ENCODE measurements at places on chromosomes 1 and 21.

GRCh38 chr21:42684109-42684916, 30.9 kb downstream of the PDE9A start:
- DNase-seq, result no peak

GRCh38 chr1:234610061-234610665, at the start of gene IRF2BP2:
Gene IRF2BP2, minus strand, starts transcription at chr1:234610178. Its CDS starts 684 bp downstream, at chr1:234609494.
- peak; percentile 92 for DNase-seq

DNA sequence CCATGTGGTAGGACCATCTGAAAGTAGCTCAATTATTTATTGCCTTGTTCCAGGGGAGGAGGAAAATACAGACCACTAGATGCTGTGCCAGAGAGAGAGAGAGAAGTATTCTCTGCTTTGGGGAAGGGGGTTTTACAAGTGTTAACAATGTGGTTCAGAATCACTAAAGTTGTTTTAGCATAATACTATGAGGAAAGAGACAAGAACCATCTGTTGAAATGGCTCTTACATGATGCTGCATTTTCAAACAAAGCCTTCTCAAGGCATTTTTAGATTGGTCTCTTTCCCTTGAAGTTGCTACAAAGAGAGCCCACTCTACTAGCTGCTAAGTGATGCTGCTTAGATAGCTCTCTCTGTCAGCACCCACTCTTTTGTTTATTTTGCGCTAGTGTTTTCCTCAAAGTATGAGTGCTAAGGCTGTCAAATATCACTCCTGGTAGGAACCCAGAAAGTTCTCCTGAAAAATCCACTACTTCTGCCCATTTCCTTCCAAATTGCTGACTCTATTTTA, 255.1 kb downstream of the NFIA start:
- DNase-seq, result no peak

- no peak for DNase-seq
These were observed at the start of gene SPRR1B for GRCh38 chr1:153030895-153031294. Gene SPRR1B, plus strand, starts transcription at chr1:153031203. Its CDS starts 1,143 bp downstream, at chr1:153032346.

- DNase-seq, result no peak
These were observed 8.1 kb downstream of the GABPA start for GRCh38 chr21:25742900-25743299.

- no peak for DNase-seq
These were observed 123.2 kb downstream of the CASZ1 start for GRCh38 chr1:10673109-10673711.

GRCh38 chr1:245099401-245099800, 55.4 kb upstream of the KIF26B start:
- no peak for DNase-seq

GRCh38 chr1:108712606-108713150, at the start of gene FNDC7:
Gene FNDC7, plus strand, starts transcription at chr1:108712908. Its CDS starts 26 bp downstream, at chr1:108712934.
- no peak for DNase-seq

GRCh38 chr1:198047913-198048312, 108.9 kb upstream of the NEK7 start:
- DNase-seq, result no peak

DNA sequence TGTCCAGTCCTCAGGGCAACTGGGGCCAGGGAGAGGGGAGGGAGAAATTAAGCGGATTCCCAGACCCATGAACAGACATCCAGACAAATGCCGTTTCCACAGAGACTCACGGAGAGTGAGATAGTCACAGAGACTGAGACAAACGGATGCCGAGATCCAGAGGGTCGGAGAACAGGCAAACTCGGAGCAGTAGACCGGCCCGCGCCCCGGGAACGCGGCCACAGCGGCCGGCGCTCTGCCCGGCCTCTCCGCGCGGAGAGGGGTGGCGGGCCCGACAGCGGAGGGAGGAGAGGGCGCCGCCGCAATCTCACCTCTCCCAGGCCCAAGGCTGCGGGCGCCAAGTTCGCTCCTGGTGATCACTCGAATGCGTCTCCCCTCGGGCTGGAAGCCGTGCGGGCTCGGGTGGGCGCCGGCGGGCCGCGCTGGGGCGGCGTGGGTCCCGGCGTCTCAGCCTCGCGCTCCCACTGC, 831 bp upstream of the FOXD2 start:
- no peak for DNase-seq

- DNase-seq, result peak; percentile 69
These were observed 32.3 kb downstream of the CCN1 start for GRCh38 chr1:85612704-85613361.

DNA sequence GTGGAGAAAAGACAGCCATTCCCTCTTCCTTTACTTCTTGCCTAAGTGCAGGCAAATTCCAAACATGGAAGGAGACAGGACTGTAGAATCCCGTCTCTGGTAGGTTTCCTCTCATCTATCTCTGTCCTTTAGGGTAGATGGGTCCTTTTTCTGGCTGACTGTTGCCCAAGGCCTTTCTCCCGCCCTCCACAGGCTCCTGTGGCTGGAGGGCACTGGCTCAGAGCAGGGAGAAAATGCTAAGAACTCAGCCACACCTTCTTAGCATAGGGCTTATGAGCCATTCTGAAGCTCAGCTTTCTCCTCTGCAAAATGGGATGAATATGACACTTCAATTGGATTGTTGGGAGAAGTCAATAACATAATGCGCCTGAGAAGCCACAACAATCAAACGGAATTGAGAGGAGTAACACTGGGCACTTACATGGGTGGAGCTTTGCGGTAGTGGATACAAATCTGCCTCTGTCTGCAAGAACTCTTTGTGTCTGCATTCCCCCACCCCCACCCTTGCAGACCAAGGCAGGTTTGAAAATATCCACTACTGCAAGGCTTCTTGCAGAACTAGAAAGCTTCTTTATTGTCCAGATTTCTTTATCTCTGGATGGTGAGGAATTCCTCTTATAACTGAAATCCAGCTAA, 94.7 kb downstream of the CSMD2 start:
- DNase-seq, result no peak

DNA sequence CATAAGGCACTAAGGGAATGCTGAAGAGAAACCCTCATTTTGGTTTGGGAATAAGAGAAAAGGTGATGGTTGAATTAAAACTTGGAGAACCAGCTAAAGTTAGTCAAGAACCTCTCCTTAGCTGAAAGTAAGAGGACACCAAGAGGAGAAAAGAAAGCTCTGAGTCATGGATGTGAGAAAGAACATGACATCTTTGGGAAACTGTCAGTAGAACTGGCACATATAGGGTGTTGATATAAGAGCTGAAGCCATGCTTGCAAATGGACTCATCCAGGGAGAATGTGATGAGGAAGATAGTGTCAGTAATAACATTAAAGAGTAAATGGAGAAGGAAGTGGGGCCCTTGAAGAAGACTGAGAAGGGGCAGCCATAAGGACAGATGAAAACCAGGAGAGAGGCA, 54.3 kb downstream of the LRRC8C start:
- no peak for DNase-seq

GRCh38 chr1:106022312-106022902, 1034.1 kb upstream of the PRMT6 start:
- DNase-seq, result no peak

DNA sequence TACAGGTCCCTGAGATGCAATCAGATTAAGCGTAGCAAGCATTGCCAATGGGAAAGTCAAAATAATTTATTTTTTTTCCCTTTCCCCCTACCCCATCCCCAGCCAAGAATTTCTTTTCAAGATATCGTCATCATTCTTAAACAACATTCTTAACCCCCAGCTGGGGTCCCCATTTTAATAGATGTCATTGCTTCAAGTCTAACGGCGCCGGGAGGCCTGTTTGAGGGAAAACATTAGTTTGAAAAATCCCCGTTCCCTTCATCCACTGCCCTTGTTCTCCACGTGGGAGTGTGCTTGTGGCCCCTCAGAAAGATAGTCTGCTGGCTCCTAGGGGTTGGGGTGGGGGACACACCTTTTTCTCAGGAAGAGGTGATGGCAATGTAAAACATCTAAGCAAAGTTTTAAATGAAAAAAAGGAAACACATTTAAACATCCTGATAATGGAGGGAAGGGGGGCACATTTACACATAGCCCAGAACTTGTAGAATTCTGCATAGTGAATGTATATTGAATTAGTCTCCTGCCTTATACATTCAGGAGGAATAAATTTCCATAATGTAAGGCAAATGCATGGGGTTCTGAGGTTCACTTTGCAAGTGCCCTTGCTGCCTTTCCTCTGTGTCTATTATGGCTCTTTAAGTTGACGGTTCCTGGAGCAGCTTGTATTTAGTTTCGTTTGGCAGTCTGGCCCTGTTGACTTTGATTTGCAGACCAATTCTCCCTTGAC, 6.8 kb downstream of the TRNP1 start:
- no peak for DNase-seq

DNA sequence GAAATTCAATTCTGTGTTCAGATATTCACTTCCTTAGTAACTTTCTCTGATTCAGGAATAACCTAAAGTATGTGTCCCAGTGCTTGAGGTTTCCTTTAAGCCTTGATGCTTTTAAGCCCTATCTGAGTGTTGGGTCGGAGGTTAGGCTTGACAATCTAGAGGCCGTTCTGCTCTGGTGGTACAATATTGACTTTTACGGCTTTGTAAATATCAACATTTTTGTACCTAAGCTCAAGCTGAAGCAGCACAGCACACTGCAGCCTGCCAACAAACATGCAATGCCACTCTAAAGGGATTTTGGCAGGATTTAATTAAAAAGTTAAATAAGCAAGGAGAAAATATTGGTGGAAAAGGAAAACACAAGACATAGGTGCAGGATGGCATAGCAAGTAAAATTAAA, 279.2 kb downstream of the NEGR1 start:
- DNase-seq, result no peak

DNA sequence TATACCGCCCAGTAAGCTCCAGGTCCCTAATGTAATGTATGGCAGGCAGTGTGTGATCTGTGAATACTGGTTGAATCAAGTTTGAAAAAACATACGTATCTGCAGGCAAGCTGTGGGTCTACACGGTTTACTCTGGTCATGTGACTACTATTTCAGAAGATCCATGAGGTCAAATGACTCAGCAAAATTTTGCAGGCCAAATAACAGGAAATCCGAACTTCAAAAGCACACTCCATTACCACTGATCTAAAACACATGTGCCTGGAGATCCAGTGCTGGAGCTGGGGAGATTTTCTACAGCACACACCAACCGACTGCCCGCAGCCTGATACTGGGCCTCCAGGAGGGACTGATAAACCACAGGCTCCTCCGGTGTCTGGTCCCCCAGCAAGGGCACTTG, 64.5 kb upstream of the SLC44A3 start:
- no peak for DNase-seq

GRCh38 chr1:77739235-77739634, 20.4 kb downstream of the USP33 start:
- DNase-seq, result no peak

DNA sequence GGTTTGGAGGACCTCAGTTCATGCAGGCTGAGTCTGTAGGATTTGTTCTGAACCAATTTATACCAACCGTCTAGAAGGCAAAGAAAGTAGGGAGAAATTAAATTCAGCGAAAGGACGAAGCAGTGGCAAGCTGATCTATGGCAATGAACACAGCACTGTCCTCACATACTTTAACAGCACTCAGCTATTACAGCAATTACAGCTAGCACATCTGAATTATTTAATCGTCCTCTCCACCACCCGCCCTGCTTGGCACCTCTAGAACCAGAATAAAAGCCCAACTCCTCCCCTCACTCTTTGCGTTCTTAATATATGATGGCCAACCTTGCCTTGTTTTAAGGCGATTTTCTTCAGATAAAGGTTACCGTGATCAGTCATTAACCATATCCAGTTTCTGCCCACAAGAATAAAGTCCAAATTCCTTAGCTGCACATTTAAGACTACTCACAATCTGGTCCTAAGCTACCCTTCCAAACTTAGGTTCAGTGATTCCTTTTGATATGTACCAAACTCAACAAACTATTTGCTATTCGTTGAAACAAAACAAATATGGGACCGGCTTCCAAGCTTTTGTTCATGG, 169.4 kb upstream of the ESRRG start:
- DNase-seq, result no peak

GRCh38 chr1:172823534-172823933, 164.6 kb downstream of the FASLG start:
- no peak for DNase-seq

GRCh38 chr1:37677808-37678207, 14.5 kb upstream of the CDCA8 start:
- DNase-seq, result no peak

DNA sequence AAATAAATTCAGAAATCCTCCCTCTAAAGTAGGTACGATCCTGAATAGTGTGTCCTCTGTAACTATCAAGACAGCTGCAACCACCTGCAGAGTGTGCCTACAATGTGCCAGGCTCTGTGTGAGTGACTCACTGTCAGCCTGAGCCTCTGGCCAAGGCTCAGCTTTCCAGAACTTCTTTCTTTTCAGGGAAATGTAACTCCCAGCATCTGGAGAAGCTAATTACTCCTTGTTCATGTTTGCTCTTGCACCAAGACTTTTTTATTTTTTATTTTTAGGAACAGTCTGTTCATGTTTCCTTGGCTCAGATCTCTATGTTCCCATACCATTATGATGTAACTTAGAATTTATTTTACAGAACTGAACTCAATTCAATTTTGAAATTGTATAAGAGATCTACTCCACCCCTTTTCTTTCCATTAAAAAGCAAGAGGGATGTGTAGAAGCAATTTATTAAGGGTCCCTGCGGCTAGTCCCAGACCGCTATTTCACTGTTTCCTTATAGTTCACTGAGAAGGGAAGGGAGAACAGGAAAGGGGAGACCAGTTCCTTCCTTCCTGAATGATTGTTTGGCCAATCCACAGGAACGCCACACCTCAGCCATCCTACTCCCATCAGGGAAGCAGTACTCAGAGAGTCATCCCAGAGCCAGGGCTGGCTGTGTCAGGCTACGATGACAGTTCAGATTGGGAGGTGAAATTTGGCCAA, 112.4 kb upstream of the ZNF648 start:
- DNase-seq, result no peak

DNA sequence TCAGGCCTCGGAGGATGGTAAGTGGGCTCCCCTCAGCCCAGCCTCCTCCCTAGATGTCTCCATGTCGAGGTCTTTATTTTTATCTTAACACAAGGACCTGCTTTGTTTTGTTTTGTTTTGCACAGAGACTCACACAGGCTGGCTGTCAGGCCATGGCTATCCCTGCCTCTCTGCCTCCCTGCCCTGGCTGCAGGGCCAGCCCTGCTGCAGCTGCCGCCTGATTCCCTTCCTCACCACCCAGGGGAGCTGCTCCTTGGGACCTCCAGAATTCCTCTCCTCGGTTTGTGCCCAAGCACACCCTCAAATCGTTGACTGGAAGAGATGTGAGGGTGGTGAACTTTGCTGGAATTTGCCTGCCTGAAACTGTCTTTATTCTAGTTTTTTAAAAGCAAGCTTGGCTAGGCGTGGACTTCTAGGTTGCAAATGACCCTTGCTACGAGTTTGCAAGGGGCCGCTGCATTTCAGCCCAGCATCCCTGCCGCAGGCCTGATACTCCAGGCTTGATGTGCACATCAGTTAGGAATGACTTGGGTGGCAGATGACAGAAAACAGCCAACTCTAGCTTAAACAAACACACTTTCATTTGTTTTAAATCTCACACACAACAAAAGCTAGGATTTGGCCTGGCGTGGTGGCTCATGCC, 37.1 kb downstream of the WNT9A start:
- DNase-seq, result no peak

DNA sequence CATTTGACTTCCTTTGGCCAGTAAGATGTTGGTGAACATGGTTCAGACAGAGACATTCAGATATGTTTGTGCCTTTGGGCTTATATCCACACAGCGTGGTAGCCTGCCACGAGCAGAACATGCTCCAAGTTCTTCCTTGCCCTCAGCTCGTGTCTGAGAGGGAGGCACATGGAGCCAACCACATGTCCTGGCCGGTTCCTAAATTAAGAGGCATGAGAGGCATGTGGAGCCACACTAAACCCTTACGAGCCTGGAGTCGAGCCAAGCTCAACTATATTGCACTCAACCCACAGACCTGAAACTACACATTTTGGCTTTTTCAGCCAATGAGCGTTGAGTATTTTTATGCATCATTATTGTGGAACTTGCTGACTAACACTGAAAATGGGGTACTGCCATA, 133.7 kb upstream of the KCNK1 start:
- DNase-seq, result no peak

GRCh38 chr1:76871355-76871974, 4.2 kb downstream of the ST6GALNAC5 start:
- DNase-seq, result no peak
